Activated T-helper 1 cell treated with anti-CD3 and anti-CD28 coated beads, Interleukin-2, amount 50 U/mL, for 16 hours (primary cell): ENCODE measurements at places on chromosomes 11 and 22.

DNA sequence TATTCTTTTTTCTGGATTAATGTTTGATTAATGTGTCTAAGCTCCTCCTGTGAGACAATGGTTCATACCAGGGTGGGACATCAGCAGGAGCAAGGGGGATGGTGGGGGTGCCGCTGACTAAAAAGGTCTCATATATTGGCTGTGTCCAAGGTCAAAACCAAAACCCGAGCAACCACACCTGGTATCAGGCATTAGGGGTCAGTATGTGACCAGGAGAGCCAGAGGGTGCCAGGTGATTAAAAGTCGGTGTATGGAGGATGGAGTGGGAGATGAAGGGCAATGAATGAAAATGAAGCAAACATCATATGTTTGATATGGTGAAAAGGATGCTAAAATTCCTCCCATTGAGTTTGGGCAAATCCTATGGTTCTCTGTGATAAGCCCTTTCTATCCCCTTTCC lies 118.0 kb downstream of the MIAT start:
- DNase-seq = no peak

DNA sequence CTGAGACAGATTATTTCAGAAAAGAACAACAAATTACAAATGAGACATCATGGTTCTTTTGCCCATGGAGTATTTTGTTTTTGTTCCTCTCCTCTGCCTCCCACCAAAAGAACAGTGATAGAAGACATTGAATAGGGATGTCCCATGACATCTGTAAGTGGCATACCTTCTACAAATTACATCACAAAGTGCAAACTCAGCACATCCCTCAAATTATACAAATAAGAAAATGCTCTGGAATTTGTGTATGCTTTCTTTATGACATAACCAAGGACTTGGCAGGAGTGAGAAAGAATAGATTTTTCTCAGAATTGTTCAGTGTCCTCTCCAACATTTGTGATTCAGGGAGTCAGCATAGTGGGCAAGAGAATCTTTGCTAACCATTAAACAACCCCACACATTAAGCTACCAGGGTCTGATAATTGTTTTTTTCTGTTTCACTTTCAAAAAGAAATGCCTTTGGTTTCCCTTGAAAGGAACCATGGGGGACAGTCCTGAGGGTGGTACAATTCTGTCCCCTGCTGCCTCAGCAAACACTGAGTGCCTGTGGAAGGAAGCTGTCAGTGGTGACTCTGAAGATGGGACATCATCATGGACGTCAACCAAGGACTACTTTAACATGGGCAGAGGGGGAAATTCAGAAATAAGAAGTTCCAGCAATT lies 430.3 kb downstream of the AASDHPPT start:
- no peak for DNase-seq

DNA sequence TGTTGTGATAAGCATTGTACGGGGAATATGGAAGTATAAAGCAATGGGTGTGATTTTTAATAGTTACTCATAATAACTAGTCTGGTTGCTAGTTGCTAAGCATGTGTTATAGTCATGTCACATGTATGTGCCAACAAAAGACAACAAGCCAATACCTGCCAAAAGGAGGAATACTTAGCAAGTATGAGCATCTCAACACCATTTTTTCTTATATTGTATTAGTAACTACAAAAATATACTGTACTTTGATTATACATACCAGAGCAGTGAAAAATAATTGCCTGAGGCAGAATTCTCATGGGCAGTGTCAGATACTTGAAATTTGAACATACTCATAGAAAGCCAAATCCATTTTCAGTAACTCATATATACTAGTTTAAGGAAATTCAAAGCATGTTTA lies 62.4 kb upstream of the ALKBH3 start:
- no peak for DNase-seq

- no peak for DNase-seq
Observed at GRCh38 chr11:65423516-65424204, 1.1 kb downstream of the NEAT1 start.

DNA sequence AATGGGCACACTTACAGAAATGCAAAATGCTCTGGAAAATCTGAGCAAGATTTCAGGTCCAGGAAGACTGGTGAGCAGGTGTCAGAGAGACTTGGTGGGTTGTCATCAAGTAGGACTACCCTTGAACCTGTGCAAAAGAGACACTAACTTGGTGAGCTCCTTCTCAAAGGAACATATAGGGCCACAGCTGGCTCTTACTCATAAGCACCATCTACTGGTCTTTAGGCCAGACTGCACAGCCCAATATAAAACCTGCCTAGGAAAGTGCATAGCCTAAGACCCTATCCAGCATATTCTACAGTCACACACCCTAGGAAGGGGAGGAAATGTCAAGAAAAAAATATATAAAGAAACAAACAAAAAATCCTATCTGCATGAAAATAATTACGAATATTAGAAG lies 18.2 kb upstream of the OR10W1 start:
- no peak for DNase-seq

- DNase-seq = no peak
Observed at GRCh38 chr22:46421267-46421666, 85.8 kb downstream of the TRMU start.

GRCh38 chr11:14977101-14977880 lies 5.1 kb upstream of the CALCA start:
- no peak for DNase-seq

- no peak for DNase-seq
Observed at GRCh38 chr11:19344661-19345518, 104.1 kb upstream of the E2F8 start.

GRCh38 chr11:44179173-44179572 lies 83.7 kb downstream of the EXT2 start:
- no peak for DNase-seq

GRCh38 chr11:19077965-19078364 lies 17.4 kb upstream of the MRGPRX2 start:
- no peak for DNase-seq

DNA sequence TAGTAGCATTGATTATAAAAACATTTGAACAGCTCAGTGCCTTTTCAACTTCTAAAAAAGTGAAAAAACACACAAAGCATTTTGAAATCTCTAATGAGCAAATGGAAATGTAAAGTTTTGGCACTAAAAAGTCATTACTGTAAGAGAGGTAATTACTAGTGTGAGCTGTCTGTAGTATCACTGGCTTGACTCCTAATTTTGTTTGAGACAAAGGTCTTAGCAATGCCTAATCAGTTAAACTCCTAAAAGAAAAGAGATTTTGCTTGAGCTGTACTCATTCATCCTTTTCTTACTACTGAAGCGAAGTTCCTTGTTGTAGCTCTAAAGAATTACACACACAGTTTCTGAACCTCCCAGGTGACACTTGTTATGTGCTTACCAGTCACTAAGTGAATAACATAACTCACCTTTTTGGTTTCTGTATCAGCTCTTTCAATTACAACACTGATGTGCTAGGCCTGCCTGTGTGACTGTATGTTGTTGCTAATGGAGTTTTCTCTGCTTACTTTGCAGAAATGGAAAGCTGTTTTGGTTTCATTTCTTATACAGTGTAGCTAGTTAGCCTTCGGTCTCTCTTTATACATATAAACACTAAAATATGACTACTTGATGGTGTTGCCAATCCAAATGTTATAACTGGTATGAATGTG lies 924.4 kb upstream of the TENM4 start:
- no peak for DNase-seq

DNA sequence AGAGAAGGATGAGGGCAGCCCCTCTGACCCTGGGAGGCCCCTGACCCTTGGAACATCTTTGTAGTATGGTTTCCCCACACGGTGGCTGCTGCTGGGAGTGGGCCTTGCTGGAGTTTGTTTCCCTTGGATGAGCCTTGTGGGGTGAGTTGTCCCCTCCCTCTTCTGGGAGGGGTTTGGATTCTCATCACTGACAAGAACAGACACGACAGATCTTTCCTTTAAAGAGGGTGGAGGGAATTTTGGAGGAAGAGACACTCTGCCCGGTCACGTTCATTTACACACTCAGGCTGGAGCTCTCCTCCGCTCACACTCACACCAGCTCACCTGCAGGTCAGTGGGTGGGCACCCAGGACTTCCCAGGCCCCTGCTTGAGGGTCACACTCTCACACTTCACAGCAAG lies 31.7 kb downstream of the POU2F3 start:
- no peak for DNase-seq

GRCh38 chr11:11408436-11409221 lies 55.6 kb upstream of the CSNK2A3 start:
- no peak for DNase-seq

- no peak for DNase-seq
Observed at GRCh38 chr11:112771851-112772250, 189.4 kb upstream of the NCAM1 start.

DNA sequence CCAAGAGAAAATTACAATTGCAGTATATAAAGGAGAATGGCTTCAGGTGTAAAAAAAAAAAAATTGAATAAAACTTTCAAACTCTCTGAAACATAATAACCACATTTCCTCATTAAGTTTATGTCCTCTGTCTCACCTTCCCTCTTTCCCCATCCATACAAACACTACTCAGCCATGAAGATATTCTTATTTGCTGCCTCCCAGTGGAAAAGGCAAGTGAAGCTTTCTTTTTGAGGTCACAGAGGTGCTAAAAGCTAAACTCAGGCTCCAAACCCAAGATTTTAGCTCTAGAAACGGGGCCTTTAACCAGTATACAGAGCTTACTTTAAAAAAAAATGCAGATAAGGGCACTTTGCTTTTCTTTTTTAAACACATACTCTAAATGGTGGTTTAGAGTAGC lies 1568.5 kb downstream of the FAM181B start:
- no peak for DNase-seq

DNA sequence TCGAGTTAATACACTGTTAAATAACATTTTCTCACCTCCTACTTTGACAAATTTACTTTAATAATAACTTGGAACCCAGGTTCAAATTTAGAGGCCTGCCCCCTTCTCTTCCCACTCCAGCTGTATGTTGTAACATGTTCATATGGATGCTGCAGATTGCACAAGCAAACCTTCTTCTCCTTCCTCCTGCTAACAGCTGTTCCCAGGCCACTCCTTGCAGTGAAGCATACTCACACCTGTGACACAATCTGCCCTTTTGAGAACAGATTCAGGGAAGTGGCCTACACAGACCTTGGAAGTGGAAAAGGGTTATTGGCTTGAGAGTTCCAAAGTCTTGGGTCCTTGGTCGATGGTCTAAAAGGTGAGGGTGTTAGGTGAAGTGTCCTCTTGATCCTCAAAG lies 131.9 kb downstream of the TEAD1 start:
- no peak for DNase-seq

DNA sequence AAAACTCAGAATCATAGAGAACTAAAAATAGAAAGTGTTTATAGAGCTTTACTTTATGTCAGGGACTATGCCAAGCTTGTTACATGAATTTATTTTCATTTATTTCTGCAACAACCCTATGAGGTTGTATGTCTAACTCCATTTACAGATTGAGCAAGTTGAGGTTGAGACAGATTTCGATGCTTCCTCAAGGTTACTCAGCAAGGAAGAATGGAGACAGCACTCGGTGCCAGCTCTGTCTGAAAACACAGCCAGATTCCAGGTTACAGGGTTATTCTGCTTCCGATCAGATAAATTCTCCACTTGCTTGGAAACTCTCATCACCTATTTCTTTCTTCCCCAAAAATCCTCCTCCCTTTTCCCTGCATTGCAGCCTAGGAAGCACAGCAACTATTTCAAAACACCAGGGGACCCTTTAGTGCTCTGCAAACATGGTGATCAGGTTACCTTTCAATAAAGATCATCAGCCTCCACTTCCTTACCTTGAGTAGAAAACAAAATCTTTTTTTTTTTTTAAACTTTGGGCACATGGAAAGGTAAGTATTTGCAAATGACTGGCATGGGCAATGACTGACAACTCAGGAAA lies 7.0 kb downstream of the MMP3 start:
- DNase-seq = no peak

- DNase-seq = no peak
Observed at GRCh38 chr11:24286238-24286637, 210.6 kb upstream of the LUZP2 start.

DNA sequence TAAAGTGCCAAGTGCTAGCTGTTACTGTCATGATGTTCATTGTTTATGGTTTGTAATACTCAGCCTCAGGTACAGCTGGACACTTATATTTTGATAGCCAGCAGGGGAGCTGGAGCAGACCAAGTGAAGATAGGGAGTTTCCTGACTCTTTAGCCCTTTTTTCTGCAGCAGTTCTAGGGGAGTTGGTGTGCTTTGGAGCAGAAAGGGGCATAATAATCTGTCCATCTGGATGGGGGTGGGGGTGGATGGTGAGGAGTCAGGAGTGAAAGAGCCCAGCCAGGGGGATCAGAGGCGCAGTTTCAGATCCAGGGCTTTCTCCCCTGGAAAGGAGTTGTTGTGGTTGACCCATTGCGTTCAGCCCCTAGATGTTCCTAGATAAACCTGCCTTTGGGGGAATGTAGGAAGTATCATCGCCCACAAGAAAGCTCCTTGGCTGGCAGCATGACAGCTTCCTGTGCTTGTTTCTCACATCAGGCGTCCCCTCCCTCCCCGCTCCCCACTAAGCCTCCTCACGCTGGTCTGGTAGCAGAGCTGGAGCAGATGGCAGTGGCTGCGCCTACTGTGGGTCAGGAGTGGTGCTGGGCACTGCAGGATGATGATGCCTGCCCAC lies 41.9 kb downstream of the MED15 start:
- DNase-seq = peak; percentile 30

DNA sequence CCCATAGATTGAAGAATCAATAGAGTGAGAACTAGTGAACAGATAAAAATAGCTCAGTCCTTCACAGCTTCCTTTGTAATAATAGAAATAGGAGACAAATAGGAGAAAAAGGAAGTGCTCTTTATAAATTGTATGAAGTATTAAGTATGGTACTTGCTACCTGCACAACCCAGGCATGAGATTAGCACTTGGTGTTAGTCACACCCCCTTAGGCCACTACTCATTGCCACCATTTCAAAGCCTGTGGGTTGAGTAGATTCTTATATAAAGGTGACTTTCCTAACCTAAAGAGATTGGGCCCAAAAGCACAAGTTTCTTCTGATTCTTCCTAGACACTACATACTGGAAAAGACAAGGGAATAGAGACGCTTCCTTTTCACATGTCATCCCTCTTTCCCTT lies 37.7 kb upstream of the ADORA2A start:
- DNase-seq = no peak

DNA sequence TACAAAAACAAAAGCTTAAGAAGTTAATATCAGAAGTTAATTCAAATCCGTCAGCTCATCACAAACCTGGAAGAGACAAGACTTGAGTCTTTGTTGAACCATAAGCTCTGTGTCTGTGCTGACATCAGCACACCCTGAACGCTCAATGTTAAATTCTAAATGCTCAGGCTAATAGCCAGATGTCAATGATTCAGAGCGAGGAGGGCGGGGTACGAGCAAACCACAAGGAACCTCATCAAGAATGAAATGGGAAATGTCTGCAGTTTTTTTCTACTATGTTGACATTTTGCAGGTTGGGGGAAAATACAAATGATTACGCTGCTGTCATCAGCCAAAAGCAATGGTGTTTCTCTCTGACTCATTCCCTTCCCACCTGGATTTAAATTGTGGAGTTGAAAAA lies 1057.2 kb downstream of the NTM start:
- no peak for DNase-seq

GRCh38 chr11:111429066-111429506 lies 50.0 kb upstream of the POU2AF1 start:
- DNase-seq = peak; percentile 17
